ENCODE measurements at places on chromosomes 2 and 18.
A peak's percentile ranks its signal among the peaks of the same experiment; 100 is the strongest.

DNA sequence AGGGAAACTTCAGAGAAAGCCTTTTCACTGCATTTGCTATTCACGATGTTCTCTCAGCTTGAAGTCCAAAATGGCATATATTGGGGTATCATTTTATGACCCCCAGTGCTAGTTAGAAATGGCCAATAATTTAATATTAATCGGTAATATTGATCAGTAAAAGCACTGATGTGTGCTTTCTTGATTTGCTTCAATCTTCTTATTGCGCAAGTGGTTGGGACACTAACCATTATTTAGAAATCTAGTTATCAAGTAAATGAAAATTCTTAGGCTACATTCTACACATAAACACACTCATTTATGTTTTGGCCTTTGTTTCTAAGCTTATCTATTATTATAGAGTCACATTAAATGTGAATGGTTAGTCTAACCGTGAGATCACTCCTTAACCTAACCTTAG is 49.7 kb upstream of the VWC2L start:
- DNase-seq, result no peak

GRCh38 chr2:98476192-98476868 is 31.7 kb downstream of the INPP4A start:
- DNase-seq, result peak; percentile 18

GRCh38 chr2:32622570-32623310 is 5.1 kb upstream of the TTC27 start:
- no peak for DNase-seq

DNA sequence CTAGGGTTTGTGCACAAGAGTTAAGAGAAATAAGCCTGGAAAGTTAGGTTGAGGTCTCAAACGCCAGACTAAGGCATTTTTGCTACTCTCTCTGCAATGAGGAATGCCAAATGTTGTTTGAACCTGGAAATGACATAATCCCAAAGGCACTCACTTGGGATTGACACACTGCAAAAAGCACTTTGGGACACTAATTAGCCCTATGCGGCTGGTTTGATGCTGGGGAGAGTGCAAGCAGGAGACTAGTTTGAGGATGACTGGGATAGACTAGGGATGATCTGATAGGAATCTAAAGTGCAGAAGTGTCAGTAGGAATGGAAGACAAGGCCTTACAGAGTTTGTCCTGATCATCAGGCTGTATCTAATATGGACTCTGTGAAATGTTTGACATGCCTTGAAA is 469.0 kb downstream of the SLC4A3 start:
- DNase-seq, result no peak

DNA sequence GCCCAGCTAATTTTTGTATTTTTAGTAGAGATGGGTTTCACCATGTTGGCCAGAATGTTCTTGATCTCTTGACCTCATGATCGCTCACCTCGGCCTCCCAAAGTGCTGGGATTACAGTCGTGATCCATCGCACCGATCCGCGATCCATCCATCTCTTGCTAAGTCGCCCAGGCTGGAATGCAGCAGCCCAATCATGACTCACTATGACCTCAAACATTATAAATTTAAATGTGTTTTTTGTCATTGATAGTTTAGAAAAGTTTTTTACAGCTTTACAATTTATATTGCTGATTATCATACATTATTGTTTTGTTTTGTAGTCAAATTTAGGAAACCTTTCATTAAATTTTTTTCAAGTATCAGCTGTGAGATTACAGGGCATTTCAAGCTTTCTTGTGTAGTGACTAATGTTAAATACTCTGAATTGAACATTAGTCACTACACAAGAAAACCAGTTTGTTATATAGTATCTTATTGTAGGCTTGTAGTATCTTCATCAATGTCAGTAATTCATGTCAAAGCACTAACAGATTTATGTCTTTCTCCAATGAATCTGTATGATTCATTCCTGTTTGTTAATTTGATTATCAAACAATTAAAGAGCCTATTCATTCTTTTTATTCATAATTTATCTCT is 37.5 kb downstream of the NR4A2 start:
- no peak for DNase-seq

- peak; percentile 70 for DNase-seq
Measured at GRCh38 chr2:189581354-189582139, 961 bp upstream of the SLC40A1 start.

DNA sequence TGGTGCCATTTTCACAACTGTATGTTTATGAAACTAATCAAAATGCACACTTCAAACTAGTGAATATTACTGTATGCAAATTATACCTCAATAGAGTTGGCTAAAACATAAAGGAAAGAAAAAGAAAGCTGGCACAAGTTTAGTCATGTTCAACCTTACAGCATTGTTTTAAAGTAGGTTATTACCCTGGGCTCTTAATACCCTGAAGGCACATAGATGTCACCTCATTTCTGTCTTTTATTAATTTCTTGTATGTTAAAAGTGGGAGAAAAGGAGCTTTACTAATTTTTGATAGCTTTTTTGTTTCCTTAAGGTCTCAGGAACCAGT is 32.7 kb downstream of the TMEM131 start:
- DNase-seq, result no peak

DNA sequence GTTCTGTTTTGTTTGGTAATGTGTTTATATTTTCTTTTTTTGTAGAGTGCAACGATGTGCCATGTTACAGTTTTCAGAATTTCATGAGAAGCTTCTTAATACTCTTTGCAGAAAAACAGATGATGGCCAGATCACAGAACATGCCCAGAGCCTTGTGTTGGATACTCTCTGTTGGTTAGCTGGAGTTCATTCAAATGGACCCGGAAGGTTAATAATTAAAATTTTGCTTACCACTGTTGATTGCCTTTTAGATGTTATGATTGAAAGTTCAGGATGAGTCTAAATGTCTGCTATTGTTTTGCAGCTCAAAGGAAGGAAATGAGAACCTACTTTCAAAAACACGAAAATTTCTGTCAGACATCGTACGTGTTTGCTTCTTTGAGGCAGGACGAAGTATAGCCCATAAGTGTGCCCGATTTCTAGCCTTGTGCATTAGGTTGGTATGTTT is 85.2 kb downstream of the BIRC6 start:
- no peak for DNase-seq

- peak; percentile 34 for DNase-seq
Measured at GRCh38 chr2:74067221-74067747, 80.4 kb downstream of the BOLA3 start.

DNA sequence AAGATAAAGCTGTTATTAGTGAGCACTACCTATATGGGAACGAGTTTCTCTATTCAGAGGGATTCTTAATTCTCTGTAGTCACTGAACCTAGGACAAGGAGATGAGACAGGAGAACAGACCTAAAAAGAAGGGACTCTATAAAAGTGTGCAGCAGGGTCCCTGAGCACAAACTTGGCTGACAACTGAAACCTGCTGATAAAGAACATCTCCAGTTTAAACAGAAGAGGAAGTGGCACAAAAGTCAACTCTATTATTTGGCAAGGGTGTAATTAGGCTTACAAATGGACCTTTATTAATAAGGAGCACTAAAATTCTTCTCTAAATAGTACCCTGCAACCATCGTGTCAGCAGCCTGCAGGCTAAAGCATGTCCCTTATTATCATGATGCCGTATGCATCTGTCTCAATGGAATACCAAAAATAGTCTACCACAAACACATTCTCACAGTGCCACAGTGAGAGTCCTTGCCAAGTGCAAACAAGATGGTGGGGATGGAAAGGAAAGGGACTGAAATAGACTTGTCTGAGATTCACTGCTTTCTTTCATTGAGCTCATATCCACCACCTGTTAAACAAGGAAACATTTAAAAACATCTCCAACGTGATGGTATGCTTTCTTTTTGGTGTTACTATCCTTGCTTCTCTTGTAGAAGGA is 260.2 kb downstream of the INSIG2 start:
- DNase-seq, result no peak

- no peak for DNase-seq
Measured at GRCh38 chr2:191818725-191819350, 28.1 kb downstream of the CAVIN2 start.

DNA sequence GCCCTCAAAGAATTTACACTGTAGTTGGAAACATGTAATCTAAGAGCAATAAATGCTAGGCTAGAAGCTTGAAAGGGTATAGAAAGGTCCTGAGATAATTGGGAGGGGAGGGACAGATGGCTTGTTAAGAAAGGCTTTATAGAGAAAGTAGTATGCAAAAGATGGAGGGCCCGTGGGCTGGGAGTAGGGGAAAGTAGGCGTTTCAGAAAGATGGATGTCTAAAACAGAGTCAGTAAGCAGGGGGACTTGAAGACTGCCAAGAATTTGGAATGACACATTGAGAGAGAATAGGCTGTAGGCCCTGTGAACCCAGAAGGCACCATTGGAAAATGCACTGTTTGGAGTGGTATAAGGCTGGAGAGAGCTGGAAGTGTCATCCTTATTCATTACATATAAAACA is 822 bp downstream of the PSMG2 start:
- no peak for DNase-seq

DNA sequence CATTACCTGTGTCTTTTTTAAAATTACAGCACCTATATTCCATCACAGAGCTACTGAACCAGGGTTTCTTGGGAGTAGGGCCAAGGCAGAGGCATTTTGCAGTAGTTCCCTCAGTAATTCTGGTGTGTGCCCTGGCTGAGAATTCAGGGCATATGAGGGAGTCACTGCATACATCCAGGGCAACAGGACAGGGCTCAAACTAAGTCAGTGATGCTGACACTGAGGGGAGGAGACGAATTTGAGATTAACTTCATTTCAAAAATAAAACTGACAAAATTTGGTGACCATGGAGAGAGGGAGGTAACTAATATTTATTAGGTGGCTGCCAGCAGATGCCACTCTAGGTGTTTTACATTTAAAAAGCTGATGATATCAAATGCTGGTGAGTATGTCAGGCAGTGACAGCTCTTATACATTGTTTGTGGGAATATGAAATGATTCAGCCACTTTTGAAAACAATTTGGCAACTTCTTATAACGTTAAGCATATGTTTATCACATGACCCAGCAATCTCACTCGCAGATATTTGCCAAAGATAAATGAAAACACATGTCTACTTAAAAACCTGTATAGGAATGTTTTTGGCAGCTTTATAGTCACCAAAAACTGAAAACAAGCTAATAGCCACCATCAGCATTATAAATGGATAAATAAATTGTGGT is 20.3 kb downstream of the STRADB start:
- no peak for DNase-seq

GRCh38 chr2:118300832-118301231 is 212.6 kb downstream of the INSIG2 start:
- DNase-seq, result no peak

- no peak for DNase-seq
Measured at GRCh38 chr18:63346031-63346430, 21.0 kb downstream of the KDSR start.

GRCh38 chr2:54940723-54941122 is 109.5 kb downstream of the RTN4 start:
- no peak for DNase-seq

DNA sequence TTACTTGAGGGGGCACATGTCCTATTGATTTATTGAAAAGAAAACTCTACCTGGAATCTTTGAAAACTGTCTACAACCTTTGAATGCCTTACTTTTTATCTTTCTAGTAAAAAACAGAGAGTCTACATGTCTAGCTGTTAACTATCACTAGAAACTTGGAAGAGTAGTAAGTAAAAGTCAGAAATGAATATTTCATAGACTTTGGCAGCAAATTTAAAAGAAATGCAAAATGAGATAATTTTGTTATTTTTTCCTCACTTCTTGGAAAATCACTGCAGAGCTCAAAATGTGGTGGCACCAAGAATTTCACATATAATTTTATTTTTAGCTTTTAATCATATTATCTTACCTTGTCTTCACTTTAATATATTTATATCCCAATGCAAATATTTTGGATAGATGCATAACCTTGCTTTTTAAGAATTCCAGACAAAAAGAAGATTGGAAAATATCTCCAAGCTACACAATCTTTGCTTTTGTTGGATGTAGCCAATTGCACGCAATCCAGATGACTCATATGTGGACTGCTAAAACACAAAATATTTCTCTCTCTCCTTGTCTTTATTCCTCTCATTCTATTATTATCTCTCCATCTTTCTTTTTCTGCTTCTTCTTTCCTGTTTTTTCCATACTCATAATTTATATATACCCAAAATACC is 92.2 kb upstream of the DSEL start:
- no peak for DNase-seq

DNA sequence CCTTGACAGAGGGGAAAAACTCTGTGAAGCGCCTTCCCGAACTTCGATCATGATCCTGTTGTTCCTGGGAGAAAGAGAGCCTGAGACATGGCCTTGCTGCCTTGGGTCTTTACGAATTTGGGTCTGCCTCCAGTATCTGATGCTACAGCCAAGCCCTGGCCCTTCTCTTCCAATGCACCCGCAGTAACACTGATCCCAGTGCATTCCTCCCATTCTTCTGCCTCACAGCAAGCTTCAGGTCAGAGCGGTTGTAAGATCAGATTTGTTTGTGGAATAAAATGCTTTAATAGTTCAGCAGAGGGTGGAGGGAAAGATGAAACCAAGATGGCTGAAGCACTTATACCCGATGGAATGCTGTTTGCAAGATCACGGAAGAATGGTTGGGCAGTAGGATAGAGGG is 196.7 kb upstream of the SIX2 start:
- no peak for DNase-seq

DNA sequence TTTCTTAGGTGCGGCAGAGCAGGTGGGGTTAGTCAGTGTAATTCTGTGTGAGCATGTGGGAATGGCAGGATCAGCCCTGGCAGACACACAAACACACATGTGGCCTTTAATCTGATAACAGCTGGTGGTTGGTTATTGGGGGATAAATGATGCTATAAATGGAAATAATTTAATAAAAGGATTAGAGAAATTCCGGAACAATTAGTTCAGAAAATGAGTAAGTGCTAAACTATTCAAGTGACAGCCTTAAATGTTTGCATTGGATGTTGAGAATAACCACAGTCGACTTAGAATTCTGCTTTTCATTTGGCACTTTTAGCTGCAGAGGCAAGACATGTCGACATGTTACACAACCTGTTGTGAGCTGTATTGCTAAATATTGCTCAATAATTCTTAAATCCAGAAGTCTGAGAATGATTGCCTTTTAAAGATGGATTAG is 7.2 kb downstream of the SMYD1 start:
- no peak for DNase-seq

- DNase-seq, result no peak
Measured at GRCh38 chr2:53867169-53867568, 7.4 kb upstream of the GPR75 start.

DNA sequence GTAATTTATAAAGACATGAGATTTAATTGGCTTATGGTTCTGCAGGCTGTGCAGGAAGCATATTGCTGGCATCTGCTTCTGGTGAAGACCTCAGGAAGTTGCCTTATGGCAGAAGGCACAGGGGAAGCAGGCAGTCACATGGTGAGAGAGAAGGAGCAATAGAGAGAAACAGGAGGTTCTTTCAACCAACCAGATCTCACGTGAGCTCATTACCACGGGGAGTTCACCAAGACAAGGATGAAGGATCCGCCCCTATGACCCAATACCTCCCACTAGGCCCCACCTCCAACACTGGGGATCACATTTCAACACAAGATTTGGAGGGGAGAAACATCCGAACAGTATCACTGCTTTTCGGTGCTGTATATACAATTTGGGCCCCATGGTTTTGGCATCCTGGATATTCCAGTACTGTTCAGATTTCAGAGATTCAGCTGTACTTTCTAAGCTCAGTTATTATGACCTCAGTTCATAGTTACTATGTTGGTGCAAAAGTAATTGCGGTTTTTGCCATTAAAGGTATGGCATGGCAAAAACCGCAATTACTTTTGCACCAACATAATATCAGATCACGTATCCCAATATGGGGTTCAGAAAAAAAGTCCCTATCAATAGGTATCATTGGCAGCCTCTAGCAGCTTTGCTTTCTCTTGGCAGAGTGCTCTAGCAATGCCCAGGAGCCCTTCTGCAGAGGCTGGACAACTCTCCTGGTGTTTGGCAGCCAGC is 189.6 kb upstream of the SIX3 start:
- DNase-seq, result peak; percentile 8

All from T47D (cell line).